Omental fat pad (tissue), 4 donors: ENCODE measurements at places on chromosomes 5 and 9. TPM values are rescaled to one million over a fixed set of nuclear protein-coding genes. Genes with fewer than 3 reads are reported as not detected.

CNTLN gene
- total RNA-seq: 9.8 TPM

LCN6 gene
- total RNA-seq: 24.1 TPM

- no peak for DNase-seq
Measured at GRCh38 chr5:76271836-76272235, 131.2 kb upstream of the IQGAP2 start.

DNA sequence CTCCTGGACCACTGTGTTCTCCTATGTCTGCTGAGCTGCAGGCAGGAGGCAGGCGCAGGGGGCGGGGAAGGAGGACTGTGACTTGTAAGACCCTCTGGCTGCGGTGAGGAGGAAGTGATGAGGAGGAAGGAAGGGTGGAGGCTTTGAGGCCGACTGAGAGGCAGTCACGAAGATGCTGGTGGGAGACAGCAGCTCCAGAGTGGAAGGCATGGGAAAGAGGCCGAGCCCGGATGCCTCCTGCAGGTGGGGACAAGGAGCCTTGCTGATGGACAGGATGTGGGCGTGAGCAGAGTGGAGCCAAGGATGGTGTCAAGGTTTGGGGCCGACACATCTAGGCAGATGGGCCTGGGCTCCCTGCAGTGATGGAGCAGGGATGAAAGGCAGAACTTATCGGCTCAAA, 74.3 kb upstream of the ICE1 start:
- no peak for DNase-seq

DNA sequence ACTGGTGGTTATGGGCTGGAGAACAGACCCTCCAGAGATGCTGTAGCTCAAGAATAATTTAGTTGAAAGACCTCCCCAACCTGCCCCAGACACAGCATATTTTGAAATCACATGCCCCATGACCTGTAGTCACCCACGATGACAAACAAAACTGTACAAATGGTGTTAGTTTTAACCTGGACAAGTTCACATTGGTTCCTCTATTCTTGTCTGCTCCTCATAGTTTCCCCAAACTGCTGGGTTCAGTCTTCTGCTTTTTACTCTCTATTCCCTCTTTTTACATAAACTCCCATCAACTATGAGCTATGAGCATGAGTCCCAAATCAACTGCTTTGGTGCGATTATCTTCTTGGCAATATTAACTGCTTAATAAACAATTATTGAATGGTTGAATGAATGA, 365.3 kb upstream of the CLINT1 start:
- no peak for DNase-seq
